ENCODE measurements at places on chromosomes 11 and 22. TPM values are rescaled to one million over a fixed set of nuclear protein-coding genes. Genes with fewer than 3 reads are reported as not detected.
A peak's percentile ranks its signal among the peaks of the same experiment; 100 is the strongest.

MUC2 gene
- total RNA-seq: not detected

GPR83 gene
- 0.06 TPM for total RNA-seq

DNA sequence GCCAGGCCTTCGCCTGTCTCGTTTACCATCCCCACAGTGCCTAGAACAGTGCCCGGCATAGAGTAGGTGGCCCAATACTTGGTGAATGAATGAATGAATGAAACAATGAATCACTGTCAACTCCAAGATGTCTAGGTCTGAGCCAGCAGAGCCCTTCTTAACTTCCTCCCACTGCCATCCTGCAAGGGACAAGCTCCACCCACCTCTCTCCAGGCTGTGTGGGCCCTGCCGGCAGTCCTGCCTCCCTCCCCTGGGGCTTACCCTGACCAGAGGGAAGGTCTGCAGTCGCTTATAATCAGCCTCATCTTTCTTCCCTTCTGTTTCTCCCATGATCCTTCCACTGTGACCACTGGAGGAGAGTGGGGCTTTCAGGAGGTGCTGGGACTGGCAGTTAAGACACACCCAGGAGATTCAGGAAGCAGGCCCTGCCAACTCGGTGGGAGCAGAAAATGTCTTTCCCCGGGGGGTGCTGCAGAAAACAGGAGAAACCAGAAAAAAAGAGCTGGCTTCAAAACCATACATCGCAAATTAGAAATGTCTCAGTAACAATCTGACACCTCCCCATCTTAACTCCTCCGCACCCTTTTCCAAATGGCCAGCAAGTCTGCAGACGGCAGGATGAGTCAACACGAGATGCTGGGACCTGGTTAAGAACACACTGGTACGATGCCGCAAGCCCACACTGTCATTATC, 11.4 kb downstream of the DNAL4 start:
- DNase-seq: peak; percentile 90

DNA sequence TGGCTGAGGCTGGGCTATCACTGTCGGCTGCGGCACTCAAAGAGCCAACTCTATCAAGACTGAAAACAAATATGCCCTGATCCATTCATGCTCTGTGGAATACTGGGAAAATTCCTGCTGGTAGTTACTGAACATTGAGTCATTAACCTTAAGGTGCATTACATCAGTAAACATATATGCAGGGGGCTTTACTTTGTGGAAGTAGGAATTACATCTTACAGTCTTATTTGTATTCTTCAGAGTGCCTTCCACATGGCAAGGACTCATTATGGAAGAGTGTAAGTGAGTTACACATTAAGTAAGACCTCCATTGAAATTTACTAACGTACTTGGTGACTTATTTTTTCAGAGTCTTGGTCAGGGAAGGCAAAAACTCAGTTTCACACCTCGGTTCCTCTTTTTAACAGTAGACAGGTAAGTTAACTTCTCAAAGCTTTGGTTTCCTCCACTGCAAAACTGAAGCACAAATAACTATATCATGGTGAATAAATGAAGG, 4.5 kb downstream of the OR5B21 start:
- no peak for DNase-seq

GRCh38 chr11:62627713-62628112, 5.9 kb upstream of the B3GAT3 start:
- no peak for DNase-seq

GRCh38 chr11:85749884-85750283, 61.1 kb downstream of the SYTL2 start:
- DNase-seq: no peak

- no peak for DNase-seq
Measured at GRCh38 chr22:22372086-22372485, 127.5 kb downstream of the VPREB1 start.

DNA sequence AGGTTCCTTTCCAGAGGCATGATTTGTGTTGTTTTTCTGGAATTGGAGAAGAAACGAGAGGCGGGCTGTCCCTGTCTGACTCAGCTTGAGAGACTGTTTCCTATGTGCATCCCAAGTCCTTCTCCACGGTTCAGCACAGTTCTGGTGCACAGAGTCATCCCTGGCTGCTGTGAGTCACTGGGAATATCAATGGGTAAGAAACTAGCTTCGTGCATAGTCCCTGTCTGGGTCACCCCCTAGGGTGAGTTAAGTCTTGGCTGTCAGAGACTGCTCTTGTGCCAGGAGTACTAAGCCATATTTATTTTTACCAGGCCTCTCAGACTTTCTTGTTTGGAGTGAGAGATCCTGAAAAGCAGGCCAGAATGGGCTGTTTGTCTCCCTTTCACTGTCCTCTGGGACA, 2.4 kb upstream of the LRP4 start:
- peak; percentile 55 for DNase-seq

DNA sequence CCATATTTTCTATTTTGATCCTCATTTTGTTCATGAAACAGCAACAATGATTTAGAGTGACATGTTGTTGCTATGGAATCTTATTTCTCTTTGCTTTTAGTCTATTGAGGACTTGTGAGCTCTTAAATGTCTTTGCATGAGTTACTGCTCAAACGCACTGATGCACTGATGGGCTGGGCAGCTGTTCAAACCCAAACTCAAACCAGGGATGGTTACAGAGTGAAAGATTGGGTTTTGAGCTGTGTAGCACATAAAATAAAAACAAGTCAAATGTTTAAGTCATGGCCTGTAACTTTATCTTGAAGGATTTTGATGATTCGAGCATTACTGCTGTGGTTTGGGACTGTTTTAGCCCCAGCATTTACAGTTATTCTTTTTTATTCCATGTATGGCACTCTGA, 20.1 kb upstream of the NCAM1 start:
- no peak for DNase-seq

DNA sequence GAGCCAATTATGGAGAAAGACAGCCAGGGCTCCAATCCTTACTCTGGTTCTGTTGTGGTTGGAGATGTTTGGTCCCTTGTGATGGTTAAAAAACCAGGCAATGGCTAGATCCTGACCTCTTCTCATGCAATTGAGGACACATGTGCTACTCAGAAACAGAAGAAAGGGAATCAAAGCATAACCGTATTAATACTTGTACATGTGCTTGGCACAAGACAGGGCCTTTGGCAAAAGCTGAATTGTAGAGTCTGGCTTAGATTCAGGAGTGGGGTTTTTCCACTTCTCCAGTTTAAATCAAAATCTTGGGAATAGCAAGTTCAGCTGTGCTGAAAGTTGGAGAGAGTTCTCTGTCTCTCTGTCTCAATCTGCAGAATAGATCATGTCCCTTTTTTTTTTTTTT, 80.1 kb upstream of the E2F8 start:
- no peak for DNase-seq

DNA sequence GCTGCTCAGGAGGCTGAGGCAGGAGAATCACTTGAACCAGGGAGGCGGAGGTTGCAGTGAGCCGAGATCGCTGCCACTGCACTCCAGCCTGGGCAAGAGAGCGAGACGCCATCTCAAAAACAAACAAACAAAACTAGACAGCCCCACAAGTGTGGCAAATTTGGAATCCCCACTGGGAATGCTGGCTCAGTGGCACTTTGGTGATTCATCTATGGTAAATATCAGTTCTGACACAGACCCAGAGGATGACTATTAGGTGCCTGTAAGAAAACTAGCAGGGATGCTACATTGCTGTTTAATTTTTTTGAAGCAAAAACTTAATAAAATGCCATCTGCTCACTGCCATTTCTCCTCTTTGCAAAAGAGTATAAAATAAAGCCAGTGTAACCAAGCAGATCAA, 107.9 kb downstream of the NAT10 start:
- DNase-seq: no peak
